HFFc6 (cell line): ENCODE measurements at places on chromosomes 3 and 15.

DNA sequence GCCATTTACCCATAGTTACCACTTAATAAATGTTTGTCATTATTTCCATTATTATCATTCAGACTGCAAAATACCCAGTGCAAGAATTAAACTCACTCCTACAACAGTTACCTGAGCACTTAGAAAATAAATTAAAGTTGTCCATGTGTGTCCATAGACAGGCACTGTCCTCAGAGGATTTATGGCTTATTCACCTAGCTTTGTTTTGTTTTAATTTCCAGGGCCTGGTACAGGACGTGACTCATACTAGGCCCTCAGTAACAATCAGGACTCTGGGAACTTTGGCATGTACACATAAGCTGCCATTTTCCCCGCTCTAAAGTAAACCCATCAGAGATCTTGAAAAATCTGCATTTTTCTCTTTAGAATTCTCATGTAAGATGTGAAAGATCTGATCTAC, 458.5 kb upstream of the ARRDC4 start:
- DNase-seq = no peak

DNA sequence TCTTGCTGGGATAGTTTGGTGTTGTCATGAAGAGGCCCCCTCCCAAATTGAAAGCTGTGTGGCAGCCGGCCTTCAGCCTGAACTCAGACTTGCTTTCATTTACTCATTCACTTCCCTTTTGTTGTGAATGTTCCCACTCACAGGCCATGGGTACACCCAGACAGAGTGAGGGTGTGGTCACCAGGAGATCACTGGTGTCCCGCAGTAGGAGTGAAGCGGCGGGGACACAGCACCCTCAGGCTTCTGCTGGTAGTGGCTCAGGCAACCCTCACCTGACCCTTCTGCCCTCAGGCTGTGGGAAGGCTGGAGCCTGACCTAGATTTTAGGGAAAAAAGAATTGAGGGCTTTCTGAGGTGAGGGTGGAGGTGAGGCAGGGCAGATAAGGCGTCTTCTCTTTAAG, 244.4 kb downstream of the SOX2 start:
- no peak for DNase-seq

DNA sequence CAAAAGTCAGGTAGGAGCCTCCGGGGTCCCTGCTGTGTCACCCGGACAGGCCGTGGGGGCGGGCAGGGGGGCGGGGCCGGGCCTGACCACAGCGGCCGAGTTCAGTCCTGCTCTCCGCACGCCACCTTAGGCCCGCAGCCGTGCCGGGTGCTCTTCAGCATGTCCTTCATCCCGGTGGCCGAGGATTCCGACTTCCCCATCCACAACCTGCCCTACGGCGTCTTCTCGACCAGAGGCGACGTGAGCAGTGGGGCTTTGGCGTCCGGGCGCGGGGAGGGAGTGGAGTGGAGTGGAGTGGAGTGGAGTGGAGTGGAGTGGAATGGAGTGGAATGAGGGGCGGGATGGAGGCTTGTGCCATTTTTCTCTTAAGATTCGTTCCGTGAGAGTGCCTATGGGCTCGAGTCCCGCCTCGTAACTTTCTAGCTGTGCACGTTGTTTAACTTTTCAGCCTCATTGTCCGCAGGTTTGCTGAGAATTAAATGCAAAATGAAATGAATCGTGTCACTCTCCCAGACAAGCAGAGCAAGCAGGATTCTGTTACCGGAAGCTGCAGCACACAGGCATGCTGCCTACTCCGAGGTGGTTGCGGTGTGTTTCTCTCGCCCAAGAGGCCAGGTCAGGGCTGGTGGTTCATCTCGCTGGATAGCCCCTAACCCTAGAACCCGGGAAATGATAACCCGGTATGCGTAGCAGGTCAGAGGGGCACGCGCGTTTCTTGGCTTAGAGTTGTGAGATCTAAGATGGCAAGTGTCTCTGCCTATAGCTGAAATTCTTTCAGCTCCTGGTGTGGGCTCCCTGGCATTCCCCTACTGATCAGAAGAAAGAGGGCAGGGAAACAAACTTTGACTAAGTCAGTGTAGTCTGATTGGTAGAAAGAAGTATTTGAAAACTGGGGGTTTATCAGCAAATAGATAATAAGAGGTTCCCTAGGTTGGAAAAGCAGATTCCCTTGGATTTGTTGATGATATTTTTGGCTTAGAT, at the start of gene FAH:
Gene FAH (plus strand): TSS at position 104 of the 981 bp plus-strand sequence. CDS start 56 bp downstream, at position 160.
- DNase-seq = peak; percentile 33

DNA sequence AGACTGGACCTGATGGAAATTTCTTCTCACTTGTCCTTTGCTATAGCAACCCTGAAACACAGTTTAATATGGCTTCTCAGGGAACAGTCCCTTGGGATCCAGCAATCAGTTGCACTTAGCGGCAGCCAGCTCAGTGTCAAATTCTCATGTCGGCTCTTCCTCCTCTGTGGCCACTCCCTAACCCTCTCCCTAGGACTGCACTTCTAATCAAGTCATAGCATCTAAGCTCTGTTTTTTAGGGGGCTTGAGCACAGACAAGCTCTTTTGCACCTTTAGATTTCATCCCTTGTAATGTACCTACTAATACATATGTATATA, 250.5 kb upstream of the TLE3 start:
- DNase-seq = no peak

GRCh38 chr3:111392894-111393398, 149.1 kb upstream of the CD96 start:
- DNase-seq = no peak

GRCh38 chr3:806006-806405, 286.8 kb upstream of the CNTN6 start:
- DNase-seq = no peak
